Stimulated activated CD4-positive, alpha-beta T cell treated with anti-CD3 and anti-CD28 coated beads, Interleukin-12 subunit alpha, Interleukin-12 subunit beta, amount 100 ng/mL, for 4 hours (primary cell): ENCODE measurements at places on chromosomes 13 and 19.

- no peak for DNase-seq
Measured at GRCh38 chr19:44515031-44515430, 14.4 kb downstream of the CEACAM20 start.

- no peak for DNase-seq
Measured at GRCh38 chr13:41029629-41030028, 10.5 kb upstream of the ELF1 start.

GRCh38 chr19:48196321-48196763, 25.9 kb downstream of the ZSWIM9 start:
- DNase-seq = no peak

- no peak for DNase-seq
Measured at GRCh38 chr19:13795595-13796300, 505 bp downstream of the ZSWIM4 start.

GRCh38 chr13:22893777-22894176, 287.0 kb upstream of the SGCG start:
- no peak for DNase-seq

- no peak for DNase-seq
Measured at GRCh38 chr13:37270226-37271001, 164.9 kb upstream of the CSNK1A1L start.

DNA sequence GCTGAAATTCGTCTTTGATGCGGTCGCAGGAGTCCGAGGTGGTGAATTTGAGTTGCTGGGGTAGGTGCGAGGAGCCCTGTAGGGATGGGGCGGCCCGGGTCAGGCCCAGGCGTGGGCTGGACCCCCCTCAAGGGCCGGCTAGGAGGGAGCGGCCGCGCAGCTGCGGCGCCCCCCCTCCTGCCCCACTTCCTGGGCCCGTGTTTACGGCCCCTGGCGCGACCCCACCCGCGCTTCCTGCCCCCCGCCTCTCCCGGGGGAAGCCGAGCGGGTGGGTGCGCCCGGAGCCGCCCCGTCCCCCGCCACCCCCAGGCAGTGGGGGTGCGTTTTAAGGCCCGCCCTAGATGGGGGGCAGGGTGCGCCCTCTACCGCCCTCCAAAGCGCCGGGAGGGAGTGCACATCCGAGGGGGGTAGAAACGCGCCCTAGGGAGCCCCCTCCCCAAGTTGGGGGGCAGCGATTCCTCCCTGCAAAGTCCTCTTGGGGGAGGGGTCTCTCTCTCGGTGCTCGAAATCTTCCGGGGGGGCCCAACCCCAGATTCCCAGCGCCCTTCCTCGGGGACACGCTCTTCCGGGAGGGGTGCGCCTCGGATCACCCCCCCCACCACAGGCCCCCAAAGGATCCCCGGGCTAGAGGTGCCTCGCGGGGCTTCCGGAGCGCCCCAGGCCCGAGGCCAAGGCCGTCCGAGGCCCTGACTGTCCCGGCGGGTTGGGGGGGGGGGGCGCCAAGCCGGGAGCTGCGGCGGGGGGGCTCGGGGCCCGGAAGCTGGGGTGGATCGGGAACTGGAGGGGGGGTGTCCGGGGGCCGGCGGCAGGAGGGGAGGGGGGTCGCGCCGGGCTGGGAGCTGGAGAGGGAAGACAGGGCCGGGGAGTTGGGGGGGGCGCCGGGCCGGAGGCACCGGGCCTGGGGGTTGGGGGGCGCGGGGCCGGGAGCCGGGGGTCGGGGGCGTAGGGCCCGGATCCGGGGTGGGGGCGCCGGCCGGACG, 823 bp downstream of the TLE5 start:
- peak; percentile 54 for DNase-seq

- no peak for DNase-seq
Measured at GRCh38 chr13:78298657-78299056, 304.7 kb downstream of the POU4F1 start.

- no peak for DNase-seq
Measured at GRCh38 chr19:42095814-42096230, 19.9 kb downstream of the ZNF574 start.

GRCh38 chr19:36688058-36688457, 646 bp downstream of the ZNF567 start:
- DNase-seq = no peak

DNA sequence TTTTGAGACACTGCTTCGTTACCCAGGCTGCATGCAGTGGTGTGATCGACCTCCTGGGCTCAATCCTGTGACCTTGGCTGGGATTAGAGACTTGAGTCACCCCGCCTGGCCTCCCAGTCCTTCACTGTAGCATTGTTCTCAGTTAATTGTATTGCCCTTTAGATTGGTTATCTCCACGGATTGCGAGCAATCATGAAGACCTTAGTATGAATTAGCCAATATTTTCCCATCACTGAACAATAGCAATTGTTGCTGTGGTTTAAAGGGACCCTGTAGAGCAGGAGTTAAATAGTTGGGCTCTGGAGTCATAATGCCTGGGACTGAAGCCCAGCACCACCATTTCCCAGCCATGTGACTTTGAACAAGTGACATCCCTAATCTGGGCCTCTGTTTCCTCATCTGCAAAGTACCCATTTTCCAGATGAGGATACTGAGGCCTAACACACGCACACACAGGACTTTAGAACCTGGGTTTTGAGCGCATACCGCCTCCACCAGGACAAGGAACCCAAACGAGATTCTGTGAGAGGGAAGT, 8.4 kb downstream of the PPP1R14A start:
- DNase-seq = no peak

- DNase-seq = peak; percentile 38
Measured at GRCh38 chr13:50801087-50801931, 42.2 kb downstream of the DLEU7 start.

DNA sequence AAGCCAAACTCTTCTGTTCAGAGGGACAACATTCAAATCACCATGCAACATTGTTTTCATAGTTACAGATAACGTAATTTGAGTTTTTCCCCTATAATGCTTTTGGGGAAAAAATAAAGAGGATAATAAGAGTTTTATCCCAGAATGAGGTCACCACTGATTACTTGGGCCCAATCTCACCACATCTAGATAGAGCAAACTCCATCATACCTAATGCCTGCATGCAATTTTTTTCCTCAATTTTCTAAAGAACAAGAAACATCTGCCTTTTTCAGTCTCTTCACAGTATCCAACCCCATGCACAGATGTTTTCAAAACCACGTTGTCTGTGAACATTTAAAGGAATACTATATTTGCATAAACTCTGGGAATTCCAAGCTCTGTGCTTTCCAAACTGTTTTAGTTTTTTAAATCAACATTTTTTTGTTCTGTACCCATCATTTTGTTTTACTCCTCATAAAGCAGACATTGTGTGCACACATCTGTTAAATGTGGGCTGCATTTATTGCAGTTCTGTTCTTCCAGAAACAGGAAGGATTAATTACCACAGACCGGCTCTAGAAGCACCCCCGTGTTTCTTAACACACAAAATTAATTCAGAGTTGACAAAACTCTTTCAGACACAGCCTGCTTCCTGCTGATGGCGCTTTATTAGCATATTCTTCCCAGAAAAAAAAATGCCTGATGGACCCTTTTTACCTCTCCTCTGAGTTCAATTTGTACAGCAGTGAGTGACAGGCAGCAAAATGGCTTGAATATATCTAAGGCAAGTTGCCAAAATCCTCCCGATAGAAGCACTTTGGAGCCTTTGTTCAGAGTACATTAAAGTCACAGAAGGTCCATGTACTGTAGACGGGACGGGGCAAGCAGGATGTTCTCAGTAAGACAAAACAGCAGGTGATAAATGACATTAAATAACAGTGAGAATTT, 1171.9 kb downstream of the EFNB2 start:
- DNase-seq = no peak

- DNase-seq = no peak
Measured at GRCh38 chr19:17504030-17504429, 7.4 kb upstream of the PGLS start.

DNA sequence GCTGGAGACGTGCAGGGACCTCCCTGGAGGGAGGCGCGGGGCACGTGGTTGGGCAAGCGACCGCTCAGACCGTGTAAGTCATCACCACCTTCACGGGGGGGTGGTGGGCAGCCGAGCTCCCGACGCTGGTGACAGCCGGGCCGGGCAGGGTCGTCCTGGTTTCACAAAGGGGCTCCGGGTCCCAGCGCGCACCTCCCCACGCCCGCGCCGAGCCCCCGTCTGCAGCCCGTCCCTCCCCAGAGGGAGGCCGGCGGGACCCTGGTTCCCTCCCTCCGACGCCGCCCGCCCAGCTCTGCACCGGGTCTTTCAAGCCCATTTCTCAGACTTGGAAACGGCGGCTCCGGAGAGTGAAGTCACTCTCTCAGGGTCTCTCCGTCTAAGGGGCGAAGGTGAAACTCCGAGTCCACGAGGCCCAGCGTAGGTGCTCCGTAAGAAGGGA, 729 bp upstream of the ARID3A start:
- DNase-seq = no peak

- DNase-seq = no peak
Measured at GRCh38 chr19:7737215-7737614, 5.3 kb upstream of the CLEC4G start.

GRCh38 chr13:22027566-22027965, 356.7 kb downstream of the FGF9 start:
- DNase-seq = no peak

DNA sequence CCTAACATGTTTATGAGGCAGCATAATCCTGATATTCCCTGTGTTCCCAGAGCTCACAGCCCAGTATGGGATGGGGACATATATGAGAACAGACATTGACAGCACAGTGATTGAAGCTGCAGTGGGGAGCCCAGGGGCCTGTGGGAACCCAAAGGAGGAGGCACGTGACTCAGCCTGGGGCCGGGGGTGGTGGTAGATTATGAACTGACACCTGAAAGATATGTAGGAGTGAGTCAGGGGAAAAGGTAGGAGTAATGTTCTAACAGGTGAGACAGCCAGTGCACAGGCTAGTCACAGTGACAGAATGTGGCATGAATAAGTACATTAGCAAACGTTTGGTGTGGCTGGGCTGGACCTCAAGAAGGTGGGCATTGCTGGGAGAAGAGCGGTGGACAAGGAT, 29.0 kb downstream of the CKM start:
- DNase-seq = peak; percentile 17

- DNase-seq = peak; percentile 45
Measured at GRCh38 chr19:41426952-41427646, at the start of gene B3GNT8. TSS of gene B3GNT8 (minus strand) at chr19:41427374. CDS start at chr19:41426778, 596 bp downstream.

GRCh38 chr13:62483774-62484173, 1068.1 kb upstream of the PCDH20 start:
- DNase-seq = no peak

DNA sequence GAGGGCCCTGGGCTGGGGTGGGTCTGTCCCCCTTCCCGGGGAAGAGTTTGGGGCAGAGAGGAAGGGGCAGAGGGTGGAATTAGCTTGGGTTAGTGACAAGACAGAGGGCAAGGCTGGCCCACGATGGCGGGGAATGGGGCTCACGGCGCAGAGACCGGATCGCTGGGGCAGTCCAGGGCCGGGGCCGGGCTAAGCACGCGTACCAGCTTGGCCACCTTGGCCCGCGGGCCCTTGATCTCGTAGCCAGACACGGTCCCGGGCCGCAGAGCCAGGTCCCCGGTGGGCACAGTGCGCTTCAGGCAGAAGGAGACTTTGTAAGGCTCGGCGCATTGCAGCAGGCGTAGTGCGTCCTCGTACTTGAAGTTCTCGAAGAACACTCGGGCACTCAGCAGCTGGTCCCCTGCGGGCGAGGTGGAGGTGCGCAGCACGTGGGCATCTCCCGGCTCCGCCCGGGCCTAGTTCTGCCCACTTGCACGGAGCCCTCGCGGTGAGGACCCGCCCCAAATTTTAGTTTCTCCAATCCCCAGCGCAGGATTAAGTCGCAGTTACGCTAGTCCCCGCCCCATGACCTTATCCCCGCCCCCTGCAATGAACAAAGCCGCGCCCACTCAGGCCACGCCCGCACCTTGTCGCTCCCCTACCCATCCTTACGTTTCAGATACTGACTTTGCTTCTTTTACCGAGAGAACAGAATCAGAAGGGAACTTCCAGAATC, 8.6 kb upstream of the HIPK4 start:
- DNase-seq = peak; percentile 64

- DNase-seq = no peak
Measured at GRCh38 chr19:4508698-4509097, 9.6 kb downstream of the PLIN4 start.

- DNase-seq = no peak
Measured at GRCh38 chr19:36266375-36266961, 51.6 kb downstream of the ZNF146 start.

DNA sequence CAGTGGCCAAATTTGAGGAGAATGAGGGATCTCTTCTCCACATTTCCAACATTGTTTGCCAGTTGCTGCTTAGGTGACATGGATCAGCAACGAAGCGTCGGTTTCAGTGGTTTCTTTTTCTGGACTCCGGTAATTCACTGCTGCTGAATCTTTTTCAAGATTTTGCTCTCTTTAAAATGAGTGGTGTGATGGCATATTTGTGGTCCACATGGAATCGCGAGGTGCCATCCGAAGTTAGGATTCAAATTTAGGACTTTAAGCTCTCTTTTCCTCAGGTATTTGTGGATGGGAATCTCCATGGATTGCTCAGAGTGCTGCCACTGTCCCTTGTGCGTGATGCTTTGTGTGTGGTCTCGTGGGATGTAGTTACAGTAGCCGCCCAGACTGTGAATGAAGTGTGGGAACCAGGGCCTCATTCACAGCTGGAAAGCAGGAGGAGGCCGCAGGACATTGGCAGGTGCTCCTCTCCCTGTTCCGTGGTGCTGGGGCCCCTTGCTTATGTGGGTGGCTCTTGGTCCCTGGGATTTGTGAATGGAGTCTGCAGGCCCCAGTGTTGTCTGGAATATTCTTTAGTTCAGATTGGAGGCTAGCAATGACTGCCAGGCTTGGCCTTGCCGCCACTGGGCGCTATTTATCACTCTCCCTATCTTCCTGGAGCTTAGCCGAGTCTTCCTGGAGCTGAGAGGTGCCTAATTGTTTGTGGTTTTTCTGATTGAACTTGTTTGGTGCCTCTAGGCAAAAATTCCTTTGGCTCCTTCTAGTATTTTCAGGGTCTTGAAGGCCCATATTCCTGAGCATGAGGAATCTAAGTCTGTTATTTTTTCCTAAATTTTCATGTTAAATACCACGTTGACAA, 1.5 kb downstream of the ILF3 start:
- no peak for DNase-seq

- DNase-seq = no peak
Measured at GRCh38 chr19:10421240-10422045, 1.1 kb downstream of the PDE4A start.

- no peak for DNase-seq
Measured at GRCh38 chr13:60433505-60433904, 36.5 kb downstream of the TDRD3 start.

GRCh38 chr19:33895366-33895765, 98.7 kb downstream of the KCTD15 start:
- DNase-seq = no peak

GRCh38 chr13:112999414-113000177, 30.6 kb downstream of the MCF2L start:
- no peak for DNase-seq

DNA sequence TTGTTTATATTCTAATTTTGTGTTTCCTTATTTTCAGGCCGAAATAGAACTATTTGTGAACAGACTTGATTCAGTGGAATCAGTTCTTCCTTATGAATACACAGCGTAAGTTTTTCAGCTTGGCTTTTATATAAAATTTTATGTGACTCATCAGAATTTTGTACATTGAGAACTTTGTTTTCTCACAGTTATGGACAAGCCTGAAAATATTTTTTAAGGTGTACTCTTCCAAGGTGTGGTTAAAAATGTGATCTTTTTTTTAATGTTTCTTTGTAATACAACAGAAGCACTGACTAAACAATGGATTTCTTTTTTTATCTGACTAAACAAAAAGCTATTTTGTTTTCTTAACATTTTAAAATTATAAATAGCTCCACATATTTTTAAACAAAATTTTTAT, 16.3 kb downstream of the TM9SF2 start:
- no peak for DNase-seq
